ENCODE measurements at places on chromosomes 12 and 14. TPM values are rescaled to one million over a fixed set of nuclear protein-coding genes. Genes with fewer than 3 reads are reported as not detected.

DNA sequence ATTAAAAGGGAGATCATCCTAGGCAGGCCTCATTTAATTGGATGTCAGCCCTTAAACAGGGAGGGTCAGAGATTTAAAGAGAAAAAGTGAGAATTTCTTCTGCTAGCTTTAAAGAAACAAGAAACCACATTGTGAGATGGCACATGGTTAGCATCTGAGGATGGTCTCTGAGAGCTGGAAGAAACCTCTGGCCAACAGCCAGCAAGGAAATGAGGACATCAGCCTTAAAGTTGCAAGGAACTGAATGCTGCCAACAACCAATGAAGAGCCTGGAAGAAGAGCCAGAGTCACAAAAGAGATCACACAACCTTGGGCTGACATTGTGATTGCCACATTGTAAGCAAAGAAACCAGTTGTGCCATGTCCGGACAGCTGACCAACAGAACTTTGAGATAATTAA, 17.5 kb upstream of the FAR2 start:
- peak; percentile 30 for DNase-seq

DNA sequence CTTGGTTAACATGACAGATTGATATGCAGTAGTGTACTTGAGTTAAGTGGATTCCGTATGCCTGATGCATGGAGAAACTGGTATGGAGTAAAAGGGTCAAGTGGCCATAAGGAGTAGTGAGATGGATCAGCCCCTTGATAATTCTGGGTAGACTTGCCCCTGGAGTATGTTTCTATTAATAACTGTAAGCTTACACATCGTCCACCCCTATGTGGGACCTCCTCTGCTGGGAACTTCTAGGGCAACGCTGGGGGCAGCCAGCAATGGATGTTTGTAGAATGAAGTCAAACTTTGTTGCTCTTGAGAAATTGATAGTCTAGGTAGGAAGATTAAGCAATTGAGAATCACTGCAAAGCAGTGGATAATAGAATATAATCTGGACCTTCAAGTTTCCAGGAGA, 3.5 kb downstream of the C12orf75 start:
- DNase-seq: peak; percentile 88

DNA sequence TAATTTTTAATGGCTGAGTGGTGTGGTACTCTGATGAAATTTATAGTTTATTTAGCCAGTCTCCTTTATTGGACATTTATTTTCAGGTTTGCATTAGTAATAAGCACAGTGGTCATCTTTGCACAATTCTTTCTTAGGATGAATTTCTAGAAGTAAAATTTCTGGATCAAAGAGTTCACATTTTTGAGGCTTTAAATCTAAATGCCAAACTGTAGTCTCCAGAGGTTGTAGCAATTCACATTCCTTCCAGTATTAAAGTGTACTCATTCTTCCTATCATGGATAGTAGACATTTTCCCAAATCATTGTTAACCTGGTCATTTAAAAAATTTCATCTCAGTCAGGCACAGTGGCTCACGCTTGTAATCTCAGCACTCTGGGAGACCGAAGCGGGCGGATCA, 24.8 kb downstream of the SLC39A9 start:
- peak; percentile 43 for DNase-seq

DNA sequence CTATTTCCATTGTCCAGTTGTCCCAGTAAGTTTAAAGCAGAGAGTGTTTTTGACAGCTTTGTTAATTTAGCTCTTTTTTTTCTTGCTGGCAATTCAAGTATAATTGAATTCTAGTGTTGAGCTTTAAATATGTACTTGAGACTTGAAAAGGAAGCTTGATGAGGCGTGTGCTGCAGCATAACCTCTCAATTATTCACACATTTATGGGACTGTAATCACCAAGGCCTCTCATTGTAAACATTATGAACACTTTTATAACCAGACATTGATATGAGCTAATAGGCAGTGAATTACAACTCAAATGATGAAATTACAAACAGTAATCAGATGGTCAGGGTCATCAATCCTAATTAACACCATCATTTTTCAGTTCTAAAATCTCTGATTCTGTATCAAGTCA, 378.0 kb upstream of the DDHD1 start:
- DNase-seq: no peak

DNA sequence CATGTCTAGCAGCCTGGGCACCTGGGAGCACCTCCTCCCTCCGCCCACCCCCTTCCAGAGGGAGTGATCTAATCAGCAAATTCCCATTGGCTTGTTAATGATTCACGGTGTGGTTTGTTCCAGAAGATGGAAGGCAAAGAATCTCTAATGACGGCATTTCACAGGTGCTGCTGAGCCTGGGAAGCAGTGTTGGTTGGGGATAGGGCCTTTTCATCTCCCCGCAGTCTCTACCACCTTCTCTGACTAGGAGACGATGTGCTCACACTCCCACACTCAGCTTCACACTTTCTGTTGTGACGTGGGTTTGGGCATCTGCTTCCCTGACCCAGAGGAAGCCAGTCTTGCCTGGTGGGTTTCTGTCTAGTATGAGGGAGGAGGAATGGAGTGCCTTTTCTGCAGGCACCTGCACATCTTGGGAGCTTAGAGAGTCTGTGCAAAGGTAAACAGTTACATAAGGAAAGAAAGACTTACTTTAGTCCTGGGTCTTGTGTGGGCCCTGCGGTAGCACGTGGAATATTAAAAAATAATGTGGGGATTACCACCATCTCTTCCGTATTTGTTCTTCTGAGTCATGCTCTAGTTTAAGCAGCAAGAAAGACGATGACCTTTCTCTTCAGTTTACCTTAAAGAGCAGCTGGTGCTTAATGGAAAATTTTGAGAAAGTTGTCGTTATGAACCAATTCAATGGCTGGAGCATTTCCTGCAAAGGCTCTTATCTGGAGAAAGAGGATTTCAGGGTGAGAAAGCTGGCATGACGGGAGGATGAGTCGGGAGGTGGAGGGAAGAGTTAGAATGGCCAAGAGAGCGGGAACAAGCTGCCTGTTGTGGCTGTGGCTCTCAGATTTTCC, 70.6 kb upstream of the ARHGAP5 start:
- DNase-seq: peak; percentile 19

DNA sequence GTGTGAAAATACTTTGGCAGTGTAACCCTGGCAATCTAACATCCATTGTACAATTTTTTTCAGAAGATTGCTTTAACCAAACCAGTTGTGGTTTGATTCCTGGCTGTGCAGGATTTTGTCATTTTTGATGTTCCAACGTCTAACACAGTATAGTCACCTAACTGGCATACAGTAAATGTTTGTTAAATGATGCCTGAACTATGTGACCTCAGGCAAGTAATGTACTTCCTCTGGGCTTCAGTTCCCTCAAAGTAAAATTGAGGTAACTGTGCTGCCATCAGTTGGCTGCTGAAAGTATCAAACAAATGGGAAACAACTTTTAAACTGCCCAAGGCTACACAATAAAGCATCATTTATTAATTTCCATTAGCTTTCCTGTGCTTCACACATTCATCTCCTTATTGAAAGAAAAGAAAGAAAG, 4.3 kb downstream of the TM7SF3 start:
- no peak for DNase-seq

GRCh38 chr14:105337966-105338741, 23.6 kb downstream of the PACS2 start:
- no peak for DNase-seq

DNA sequence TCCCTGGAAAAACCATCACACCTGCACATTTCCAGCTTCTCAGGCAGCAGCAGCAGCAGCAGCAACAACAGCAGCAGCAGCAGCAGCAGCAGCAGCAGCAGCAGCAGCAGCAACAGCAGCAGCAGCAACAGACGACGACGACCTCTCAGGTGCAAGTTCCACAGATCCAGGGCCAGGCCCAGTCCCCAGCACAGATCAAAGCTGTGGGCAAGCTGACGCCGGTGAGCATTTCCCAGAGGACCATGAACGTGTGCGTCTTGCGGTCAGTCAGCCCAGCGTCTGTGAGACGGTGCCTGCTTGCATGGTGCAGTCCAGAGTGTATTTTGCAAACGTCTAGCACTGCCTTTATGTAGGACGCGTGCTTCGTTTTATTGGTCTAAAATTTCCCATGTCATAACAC, 81.6 kb downstream of the DDX51 start:
- no peak for DNase-seq

DNA sequence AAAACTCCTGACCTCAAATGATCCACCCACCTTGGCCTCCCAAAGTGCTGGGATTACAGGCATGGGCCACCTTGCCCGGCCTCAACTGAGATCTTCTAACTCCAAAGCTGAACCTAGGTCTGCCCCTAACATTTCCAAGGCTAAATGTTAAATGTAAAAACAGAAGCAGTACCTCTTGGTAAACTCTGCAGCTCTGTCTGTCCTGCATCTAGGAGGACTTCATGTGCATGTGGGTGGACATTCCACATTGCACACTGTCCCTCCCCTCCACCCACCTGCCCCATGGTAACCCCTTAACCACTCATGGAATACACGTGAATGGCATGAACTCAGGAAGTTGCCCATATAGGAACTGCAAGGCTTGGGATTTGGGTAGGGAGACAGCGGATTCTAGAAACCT, 33.1 kb downstream of the SNX6 start:
- no peak for DNase-seq

GRCh38 chr12:123858176-123858575, 96.1 kb downstream of the DNAH10 start:
- no peak for DNase-seq

GRCh38 chr14:75514673-75515628, 7.3 kb upstream of the BATF start:
- DNase-seq: peak; percentile 15

DNA sequence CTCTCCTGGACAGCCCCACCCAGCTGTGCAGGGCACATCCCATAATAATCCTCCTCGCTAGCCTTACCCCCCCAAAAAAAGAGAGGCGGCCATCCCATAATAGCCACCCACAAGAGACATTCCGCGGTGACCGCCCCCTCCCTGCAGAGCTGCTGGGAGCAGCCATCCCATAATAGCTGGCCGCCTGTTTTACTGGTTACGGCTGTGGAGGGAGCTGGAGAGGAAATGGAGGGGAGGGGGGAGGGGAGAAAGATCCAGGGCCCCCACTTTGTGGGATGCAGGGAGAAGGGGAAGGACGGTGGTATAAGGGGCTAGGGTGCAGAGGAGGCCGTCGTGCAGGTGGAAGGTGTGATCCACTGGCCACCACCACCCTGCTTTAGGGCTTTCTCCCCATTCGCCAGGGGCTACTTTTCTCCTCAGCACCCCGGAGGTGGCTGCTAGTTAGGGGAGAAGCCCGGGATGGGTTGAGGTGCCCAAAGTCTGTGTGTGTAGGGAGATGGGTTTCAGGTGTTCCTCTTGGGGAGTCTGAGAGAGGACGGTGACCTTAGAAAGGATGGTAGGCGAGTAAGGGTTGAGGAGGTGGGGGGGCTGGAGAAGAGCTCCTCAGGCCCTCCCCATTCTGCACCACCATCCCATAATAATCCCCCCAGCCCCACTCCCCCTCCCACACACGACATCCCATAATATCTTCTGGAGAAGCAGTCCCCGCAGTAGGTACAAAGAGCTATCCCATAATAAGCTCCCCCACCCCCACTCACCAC, 6.0 kb upstream of the CHD4 start:
- peak; percentile 72 for DNase-seq

DNA sequence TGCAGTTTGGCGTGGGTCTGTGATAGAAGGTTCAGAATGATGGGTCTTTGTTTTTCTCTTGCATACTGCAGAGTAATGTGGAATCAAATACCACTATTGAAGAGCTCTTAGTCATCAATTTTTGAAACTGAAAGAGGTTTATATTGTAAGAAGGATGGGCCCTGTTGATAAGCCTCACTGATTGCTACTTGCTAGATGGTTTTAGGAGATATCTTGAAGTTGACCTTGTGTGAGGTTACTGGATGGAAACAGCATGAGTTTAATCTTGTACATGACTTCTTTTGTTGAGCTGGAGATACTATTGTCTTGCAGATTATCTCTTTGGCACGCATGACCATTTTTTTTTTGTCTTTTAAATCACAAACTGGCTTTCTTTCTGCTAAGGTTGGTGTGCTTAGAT, 13.8 kb downstream of the BICD1 start:
- peak; percentile 40 for DNase-seq

GRCh38 chr12:109112720-109113465, 3.5 kb upstream of the ACACB start:
- no peak for DNase-seq

DNA sequence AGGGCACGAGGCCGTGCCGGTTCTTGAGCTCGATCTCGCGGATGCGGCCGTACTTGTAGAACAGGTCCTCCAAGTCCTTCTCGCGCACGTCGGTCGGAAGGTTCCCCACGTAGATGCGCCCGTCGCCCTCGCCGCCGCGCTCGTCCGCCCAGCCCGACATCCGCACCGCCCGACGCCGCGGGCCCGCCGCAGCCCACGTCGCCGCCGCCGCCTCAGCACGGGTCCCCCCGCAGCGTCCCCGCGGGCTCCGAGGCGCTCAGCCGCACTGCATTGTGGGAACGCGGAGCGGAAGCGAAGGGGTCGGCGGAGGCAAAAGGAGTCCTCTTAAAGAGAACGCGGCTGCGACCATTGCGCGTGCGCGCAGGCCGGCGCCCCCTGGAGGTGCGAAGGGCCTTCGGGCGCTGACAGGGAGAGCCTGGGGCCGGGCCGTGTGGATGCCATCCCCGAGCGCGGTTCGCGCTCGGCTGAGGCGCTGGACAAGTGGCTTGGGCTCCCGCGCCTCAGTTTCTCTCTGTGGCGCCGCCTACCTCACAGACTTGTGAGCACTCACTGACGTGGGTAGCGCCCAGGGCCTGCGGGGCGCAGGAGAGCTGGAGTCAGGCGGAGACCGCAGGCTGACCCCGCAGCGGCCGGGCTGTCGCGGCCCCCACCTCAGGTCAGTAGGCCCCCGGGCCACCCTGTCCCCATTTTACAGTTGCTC, at the start of gene SRSF9:
SRSF9 (minus strand) TSS at position 299 of the 700 bp plus-strand sequence; CDS start at position 160, 139 bp downstream.
- peak; percentile 96 for DNase-seq

GRCh38 chr14:83260751-83261150, 1727.1 kb upstream of the SEL1L start:
- peak; percentile 71 for DNase-seq

GRCh38 chr14:101335061-101335661, 226.1 kb upstream of the DIO3 start:
- no peak for DNase-seq

DNA sequence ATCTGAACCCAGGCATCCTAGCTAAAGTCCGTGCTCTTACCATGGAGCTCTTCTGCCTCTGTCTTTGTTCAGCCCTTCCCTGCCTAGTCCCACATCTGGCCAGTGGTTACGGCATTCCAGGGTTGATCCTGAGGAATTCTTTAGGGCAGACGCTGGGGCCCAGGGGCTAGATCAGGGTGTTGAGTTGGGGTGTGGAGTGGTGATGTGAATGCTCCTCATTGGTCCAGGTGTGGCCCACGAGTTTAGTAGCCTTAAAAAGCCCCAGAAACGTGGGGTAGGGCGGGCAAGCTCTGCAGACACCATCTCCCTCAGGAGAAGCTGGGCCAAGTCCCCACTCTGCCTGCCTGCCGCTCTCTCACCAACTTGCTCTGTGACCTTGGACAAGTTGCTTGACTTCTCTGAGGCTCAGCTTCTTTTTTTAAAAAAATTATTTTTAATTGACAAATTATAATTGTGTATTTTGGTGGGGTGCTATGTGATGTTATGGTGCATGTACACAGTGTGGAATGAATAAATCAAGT, 9.0 kb upstream of the SERPINA6 start:
- no peak for DNase-seq

- peak; percentile 31 for DNase-seq
Measured at GRCh38 chr12:110501399-110501751, 536 bp downstream of the VPS29 start.

The EML1 gene
- 42.3 TPM for total RNA-seq

The BDKRB1 gene
- total RNA-seq: 56.5 TPM

The HAL gene
- total RNA-seq: 0.56 TPM

The KRT73 gene
- not detected for total RNA-seq

The SLC17A8 gene
- total RNA-seq: not detected

The NFYB gene
- 22.2 TPM for total RNA-seq

The CD163L1 gene
- 1.6 TPM for total RNA-seq

The DHRS2 gene
- 0.18 TPM for total RNA-seq

The DAO gene
- not detected for total RNA-seq

The APOF gene
- total RNA-seq: not detected

Data from IMR-90 (cell line).